ENCODE measurements at places on chromosomes 1 and 21. TPM values are rescaled to one million over a fixed set of nuclear protein-coding genes. Genes with fewer than 3 reads are reported as not detected.
A peak's percentile ranks its signal among the peaks of the same experiment; 100 is the strongest.

KCNT2 gene
- polyA plus RNA-seq = not detected

LCE1F gene
- polyA plus RNA-seq = not detected

TAS1R1 gene
- 0.16 TPM for polyA plus RNA-seq

GBP1 gene
- 6.9 TPM for polyA plus RNA-seq

OMA1 gene
- polyA plus RNA-seq = 52.0 TPM

XCL2 gene
- 0.77 TPM for polyA plus RNA-seq

CCDC185 gene
- not detected for polyA plus RNA-seq

CLCNKB gene
- polyA plus RNA-seq = not detected

FALEC gene
- polyA plus RNA-seq = not detected

GRCh38 chr1:167541610-167542009 lies 12.0 kb downstream of the CREG1 start:
- H3K27ac ChIP-seq = no peak overlapping the region
- no peaks in the 10 kb centered on the region for H3K36me3 ChIP-seq
- H3K4me3 ChIP-seq = no peak overlapping the region
- DNase-seq = no peak

- peaks cover 31% of the 10 kb centered on the region for H3K27me3 ChIP-seq
- H3K4me3 ChIP-seq = no peak overlapping the region
- H3K4me1 ChIP-seq = peaks cover 11% of the 10 kb centered on the region
- no peaks in the 10 kb centered on the region for H3K36me3 ChIP-seq
- DNase-seq = no peak
- H3K27ac ChIP-seq = no peak overlapping the region
Observed at GRCh38 chr1:103109311-103109920, 1.1 kb upstream of the COL11A1 start.

- peak; percentile 66 for DNase-seq
- H3K27me3 ChIP-seq = no peaks in the 10 kb centered on the region
- H3K27ac ChIP-seq = peak overlapping the region; percentile 92
- no peaks in the 10 kb centered on the region for H3K36me3 ChIP-seq
Observed at GRCh38 chr1:93680420-93681100, 1.1 kb downstream of the BCAR3 start.

DNA sequence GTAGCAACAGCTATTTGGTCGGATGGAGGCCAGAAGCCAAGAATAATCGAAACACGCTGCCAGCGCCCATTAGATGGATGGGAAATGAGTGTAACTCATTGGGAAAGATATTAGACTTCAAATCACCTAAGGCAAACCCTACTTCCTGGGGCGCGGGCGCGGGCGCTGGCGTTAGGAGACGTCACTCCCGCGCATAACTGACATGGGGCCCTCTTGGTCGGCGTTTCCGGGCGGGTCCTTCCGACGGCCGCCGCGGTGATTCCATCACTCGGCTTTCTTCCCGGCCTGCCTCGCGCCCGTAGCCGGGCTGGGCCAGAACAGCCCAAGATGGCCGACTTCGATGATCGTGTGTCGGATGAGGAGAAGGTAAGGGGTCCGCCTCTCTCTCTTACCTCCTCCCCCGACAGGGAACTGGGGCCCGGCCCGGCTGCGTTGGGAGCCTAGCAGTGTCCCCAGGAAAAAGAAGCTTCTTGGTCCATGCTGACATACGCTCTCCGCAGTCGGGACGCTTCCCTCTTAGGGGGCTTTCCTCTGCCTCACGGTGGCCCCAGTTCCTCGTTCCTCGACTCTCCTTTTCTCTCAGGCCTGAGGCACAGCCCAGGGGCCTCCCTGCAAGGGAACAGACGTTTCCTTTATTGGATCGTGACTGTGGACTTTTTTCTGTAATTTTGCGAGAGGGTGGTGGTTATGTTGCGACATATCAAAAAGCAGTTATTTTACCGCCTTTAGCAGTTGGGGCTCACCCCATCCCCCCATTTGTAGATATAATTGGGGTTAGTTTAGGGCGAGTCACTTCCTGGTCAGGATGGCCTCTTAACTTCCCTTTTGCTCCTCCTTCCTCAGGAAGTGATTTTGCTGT lies at the start of gene CAPZA1:
Gene CAPZA1 (plus strand): TSS at position 315 of the 859 bp plus-strand sequence. CDS start 13 bp downstream, at position 328.
- peaks cover 28% of the 10 kb centered on the region for H3K4me1 ChIP-seq
- no peaks in the 10 kb centered on the region for H3K27me3 ChIP-seq
- H3K4me3 ChIP-seq = peak within 1 kb of the TSS; percentile 100
- no peaks in the 10 kb centered on the region for H3K36me3 ChIP-seq

DNA sequence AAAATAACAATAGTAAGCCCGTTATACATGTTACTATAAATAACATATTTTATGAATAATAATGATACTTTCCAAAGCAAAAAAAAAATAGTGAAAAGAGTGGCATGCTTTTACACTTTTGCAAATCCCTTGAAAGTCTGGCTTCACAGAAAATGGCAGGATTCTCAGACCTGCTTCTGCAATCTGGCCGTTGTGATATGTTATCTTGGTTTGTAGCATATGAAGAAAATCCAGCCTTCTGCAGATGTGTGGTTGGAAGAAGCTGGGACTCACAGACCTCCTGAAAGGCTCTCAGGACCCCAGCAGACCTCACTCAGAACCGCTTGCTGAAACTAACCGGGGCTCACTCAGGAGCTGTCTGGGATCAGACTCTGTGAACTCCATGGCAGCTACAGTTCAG lies 256.0 kb upstream of the TMEM51 start:
- H3K36me3 ChIP-seq = no peaks in the 10 kb centered on the region
- H3K4me1 ChIP-seq = no peaks in the 10 kb centered on the region
- no peak overlapping the region for H3K27ac ChIP-seq
- no peak overlapping the region for H3K4me3 ChIP-seq

- H3K4me1 ChIP-seq = no peaks in the 10 kb centered on the region
- H3K27me3 ChIP-seq = no peaks in the 10 kb centered on the region
- no peak overlapping the region for H3K4me3 ChIP-seq
- H3K36me3 ChIP-seq = no peaks in the 10 kb centered on the region
Observed at GRCh38 chr1:238264951-238265350, 374.2 kb upstream of the ZP4 start.

DNA sequence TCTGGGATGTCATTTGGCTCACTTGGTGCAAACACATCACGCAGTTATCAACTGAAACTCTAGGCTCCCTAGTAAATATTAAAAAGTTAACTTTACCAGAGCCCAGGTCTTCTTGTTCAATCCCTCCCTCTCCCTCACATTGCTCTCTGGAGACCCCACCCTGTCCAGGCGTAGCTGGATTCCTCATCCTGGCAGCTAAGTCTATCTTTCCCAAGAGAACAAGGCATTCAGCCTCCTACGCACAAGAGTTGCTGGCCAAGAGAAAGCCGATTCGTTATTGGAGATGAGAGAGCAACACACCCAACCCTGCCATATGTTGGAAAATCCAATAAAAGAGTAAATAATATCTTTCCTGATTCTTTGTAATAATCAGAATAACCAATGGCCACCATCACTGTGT lies 117.9 kb downstream of the SLC30A10 start:
- H3K36me3 ChIP-seq = no peaks in the 10 kb centered on the region
- no peaks in the 10 kb centered on the region for H3K4me1 ChIP-seq
- peaks cover 18% of the 10 kb centered on the region for H3K27me3 ChIP-seq
- no peak overlapping the region for H3K27ac ChIP-seq
- no peak for DNase-seq

DNA sequence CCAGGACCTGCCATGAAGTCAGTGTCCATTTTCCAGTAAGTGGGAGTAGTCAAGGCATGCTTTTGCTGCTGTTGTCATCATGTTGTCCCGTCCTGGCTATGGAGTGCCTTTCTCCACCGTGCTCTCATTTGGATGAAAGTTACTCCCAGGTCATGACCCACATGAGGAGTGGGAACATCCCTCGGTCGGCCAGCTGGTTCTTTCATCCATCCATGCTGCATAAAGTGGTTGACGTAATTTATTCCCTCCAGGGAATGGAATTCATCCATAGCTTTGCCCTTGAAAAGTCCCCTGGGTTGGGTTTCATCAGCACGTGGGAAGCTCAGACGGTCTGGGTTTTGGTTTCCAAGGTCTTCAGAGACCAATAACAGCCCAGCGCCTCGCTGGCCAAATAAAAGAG lies 11.6 kb downstream of the PLA2G2A start:
- DNase-seq = no peak
- no peaks in the 10 kb centered on the region for H3K4me1 ChIP-seq
- H3K36me3 ChIP-seq = peaks cover 15% of the 10 kb centered on the region
- H3K4me3 ChIP-seq = no peak overlapping the region

DNA sequence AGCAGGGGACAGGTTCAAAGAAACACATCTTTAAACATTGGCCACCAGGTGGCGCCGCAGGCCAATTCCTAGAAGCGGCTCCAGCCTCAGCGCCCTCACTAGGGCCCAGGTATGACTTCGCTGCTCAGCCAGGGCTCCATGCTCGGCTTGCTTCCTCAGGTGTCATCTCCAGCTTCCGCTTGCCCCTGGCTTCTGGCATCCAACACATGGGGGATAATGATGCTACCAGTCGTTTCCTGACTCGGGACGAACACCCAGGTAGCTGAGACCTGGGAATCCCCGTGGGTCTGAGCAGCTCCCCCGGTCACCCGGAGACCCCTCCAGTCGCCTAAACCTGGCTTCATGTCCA lies 8.5 kb upstream of the MEX3A start:
- peaks cover 3% of the 10 kb centered on the region for H3K4me1 ChIP-seq
- H3K36me3 ChIP-seq = no peaks in the 10 kb centered on the region
- peaks cover 49% of the 10 kb centered on the region for H3K27me3 ChIP-seq
- peak overlapping the region; percentile 89 for H3K27ac ChIP-seq

Data from naive B cell (primary cell).